Spinal cord (tissue), 10 donors: ENCODE measurements at places on chromosomes 16 and 17.

DNA sequence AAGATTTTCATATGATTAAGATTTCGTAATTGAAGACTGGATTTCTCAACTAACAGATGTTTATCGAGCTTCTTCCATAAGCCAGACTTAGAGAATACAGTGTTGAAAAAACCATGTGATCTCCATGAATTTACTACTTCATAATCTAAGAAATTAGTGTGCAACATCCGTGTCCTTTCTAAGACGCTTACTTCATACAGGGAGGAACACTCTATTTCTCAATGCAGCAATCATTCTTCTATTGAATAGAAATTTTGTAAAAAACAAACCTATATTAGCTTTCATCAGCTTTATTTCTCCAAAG is 946.3 kb downstream of the KCNJ2 start:
- DNase-seq, result no peak

DNA sequence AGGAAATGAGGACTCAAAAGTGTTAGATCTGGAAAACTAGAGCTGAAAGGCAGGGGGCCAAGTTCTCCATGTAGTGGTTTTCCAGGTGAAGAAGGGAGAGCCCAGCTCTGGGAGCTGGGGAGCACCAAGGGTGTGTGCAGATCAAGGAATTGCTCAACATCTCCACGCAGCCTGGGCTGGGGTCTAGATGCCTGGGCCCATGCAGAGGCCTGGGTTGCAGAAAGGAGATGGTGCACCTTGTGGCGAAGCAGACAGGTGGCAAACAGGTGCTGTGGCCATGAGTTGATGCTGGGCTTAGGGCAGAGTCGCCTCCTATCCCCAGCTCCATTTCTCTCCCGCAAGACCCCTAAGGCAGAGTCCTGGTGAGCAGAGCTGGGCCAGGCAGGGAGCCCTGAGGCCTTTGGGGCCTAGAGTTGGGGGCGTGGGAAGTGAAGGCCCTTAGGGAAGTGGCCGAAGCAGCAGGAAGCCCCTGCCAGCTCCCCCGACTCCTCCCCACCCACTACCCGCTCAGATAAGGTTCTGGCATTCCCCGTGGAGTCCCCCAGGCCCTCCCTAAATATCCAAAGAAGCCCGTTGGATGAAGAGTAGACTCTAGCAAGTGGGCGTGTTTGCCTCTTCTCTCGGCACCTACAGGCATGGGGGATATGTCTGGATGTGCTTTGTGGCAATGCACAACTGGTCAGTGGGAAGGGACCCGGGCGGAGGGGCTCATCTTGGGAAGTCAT is 777 bp downstream of the FOXN1 start:
- no peak for DNase-seq

GRCh38 chr16:20976576-20976975 is 76.0 kb downstream of the LYRM1 start:
- no peak for DNase-seq

DNA sequence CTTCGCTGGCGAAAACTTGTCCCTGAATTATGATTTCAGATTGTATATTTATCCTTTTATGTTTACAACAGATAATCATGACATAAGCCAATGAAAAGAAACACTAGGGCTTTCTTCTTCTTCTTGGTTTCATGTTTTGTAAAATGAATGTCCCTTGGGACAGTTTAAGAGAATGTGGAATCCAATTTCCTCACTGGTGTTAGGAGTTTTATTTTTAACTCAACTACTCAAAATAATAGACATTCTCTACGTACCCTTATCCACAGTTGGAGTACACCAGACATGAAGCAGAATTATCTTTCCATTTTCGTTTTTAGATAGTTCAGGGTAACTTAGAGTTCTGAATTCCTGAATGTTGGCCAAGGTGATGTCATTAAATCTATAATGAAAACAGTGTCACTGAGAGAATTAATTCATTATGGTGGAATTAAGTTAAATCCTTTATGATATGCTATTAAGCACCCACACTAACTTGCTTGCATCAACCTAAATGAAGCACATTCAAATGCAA is 43.4 kb downstream of the IRX6 start:
- no peak for DNase-seq

- no peak for DNase-seq
Observed at GRCh38 chr16:28491230-28491969, 474 bp downstream of the CLN3 start.

DNA sequence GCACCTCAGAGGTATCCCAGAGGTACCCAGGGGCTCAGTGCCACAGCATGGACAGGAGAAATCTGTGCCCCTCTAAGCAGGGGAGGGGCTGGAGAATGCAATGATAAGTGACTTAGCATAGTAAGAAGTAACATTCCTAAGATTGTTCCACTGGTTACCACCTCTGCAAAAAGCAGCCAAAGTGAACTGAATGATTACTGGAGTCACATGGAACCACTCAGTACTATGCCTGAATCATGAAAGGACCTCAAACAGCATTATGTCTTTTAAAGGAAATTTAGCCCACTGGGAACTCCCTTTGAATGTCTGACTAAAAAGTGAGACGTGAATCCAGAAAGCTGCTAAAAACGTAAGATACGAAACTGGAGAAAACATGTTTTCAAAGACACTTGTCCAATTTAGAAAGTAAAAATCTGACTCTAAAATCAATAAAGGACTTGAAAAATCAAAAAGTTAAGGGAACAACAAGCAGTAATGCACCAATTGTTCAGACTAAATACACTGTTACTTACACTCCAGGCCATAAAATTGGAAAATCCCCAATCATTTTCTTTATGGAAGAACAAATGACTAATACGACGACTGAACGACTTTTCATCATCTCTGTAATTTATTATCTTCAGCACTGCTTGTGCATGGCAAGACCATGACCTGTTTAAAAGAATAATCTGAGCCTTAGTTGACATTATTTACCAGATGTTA is 38.6 kb downstream of the LITAFD start:
- no peak for DNase-seq

GRCh38 chr17:50816771-50817751 is 18.3 kb upstream of the WFIKKN2 start:
- DNase-seq, result no peak

DNA sequence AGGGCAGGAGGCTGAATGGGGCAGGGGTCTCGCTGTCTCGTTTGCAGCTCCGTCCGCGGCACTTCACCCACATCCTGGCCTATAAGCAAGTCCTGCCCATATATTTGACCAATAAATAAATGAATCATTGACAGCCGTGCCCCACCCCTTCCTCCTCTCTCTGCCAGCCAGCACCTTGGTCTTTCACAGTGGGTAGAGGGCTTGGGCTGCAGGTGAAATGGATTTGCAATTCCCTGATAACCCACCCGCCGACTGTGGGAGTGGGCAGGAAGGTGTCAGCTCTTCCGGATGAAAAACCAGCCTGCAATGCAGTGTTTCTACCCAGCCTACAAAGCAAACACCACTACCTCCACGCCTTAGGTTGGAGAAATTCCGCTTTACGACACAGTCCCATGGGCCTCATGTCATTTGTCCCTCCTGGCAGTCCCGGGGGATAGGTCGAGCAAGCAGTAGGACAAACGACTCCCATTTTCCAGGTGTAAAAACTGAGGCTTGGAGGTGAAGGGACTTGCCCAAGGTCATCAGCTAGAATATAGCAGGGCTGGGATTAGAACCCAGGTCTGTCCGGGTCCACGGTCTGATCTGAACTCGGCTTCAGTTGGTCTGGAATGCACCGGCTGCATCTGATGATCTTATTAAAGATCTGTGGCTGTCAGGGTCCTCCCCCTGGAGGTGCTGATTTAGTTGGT is 79.0 kb downstream of the ABCC1 start:
- no peak for DNase-seq

GRCh38 chr17:82414548-82415281 is 3.4 kb upstream of the HEXD start:
- peak; percentile 59 for DNase-seq

DNA sequence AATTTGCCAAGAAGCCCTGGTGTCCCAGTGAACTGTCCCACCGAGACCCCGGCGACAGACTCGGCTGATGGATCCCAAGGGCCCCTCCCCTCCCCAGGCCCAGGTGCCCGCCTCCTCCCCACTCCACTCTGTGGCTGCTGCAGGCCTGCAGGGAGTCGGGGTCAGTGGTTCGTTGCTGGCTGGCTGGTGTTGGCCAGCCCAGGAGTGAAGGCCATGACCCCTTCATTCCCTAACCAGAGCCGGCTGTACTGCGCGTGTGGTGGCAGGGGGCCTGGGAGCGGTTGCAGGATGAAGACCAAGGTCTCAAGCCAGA is 9.2 kb upstream of the TBX2 start:
- no peak for DNase-seq

DNA sequence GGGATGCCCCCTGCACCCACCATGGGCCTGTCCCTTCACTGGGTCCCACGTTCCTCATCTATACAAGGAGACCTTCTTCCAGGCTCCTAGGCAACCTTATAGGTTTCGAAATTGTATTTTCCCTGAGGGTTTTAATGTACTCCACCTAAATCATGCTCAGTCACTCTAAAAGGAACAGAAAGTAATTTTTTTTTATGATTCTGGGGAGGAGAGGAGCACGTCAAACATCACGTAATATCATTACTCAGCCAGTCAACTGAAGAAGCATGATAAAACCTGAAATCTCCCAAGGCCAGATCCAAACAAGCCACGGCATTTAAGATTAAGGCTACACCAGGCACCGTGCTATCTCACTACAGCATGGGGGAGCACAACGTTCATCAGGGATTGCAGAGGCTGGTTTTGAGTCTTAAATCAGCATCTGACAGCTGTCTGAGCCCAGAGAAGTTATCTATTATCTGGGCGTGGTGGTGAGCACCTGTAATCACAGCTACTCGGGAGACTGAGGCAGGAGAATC is 3.9 kb upstream of the TMEM114 start:
- DNase-seq, result no peak

DNA sequence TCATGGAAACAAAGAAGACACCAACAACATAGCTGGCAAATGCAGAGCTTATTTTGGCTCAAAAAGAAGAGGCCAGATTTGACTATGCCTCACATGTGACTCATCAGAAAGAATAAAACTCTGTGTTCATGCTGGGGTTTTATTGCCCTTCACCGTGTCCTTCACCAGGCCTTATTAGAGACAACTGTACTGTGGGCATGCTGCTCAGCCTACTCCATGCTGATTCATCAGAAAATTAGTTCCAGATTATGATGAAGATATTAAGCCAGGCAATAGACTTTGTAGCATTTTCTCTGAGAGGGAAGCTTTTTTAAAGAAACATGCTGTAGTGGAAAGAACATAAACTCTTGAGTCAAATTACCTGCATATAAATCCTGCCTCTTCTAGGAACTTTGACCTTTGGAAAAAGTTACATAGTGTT is 89.8 kb downstream of the CYB561 start:
- no peak for DNase-seq

GRCh38 chr17:61422116-61422799 is 22.6 kb downstream of the TBX2 start:
- no peak for DNase-seq

GRCh38 chr17:601926-602303 is 112.7 kb downstream of the VPS53 start:
- DNase-seq, result no peak

DNA sequence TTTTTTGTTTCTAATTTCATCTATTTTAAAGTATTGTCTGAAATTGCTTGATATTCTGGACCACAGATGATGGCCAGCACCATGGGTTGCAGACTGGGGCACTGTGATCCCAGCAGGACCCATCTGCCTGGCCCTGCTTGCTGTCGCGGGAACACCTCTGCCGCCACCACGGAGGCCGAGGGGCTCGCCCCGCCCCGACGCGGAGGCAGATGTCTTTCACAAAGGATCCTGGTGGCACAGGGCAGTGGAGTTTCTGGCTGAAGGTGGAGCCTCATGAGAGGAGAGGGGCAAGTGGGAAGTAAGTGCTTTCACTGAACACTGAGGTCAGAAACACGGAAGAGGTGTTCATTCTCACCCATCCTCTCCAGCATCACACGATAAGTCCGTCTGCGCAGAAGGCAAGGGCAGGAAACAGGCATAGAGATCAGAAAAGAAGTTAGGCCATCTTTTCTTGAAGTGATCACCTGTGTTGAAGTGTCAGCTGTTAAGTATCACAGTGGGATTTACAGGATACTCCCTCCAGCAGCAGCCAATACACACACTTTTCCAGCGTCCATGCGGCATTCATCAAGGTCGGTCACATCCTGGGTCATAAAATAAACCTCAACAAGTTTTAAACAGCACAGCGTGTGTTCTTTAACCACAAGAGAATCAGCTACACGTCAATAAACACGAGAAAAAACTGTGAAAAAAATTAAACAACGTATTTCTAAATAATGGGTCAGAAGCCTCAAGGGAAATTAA is 194.5 kb downstream of the RPTOR start:
- DNase-seq, result no peak

DNA sequence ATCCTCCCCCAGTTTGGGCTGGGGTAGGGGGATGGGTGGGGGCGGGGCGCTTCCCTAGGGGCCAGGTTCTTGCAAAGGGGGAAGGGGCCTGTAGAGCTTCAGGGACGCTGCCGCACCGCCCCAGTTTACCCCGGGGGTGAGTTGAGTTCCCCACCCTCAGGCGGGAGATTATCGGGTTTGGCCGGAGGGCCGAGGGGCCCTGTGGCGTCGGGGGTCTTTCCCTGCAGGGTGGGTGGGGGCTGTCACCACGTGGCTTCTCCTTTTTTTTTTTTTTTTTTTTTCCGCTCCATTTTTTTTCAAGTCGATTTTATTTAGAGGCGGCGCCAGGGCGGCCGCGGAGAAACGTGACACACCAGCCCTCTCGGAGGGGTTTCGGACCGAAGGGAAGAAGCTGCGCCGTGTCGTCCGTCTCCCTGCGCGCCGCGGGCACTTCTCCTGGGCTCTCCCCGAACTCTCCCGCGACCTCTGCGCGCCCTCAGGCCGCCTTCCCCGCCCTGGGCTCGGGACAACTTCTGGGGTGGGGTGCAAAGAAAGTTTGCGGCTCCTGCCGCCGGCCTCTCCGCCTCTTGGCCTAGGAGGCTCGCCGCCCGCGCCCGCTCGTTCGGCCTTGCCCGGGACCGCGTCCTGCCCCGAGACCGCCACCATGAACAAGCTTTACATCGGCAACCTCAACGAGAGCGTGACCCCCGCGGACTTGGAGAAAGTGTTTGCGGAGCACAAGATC is at the start of gene IGF2BP1:
Gene IGF2BP1 (plus strand): TSS at position 283 of the 724 bp plus-strand sequence. CDS start 361 bp downstream, at position 644.
- DNase-seq, result no peak

GRCh38 chr16:9192746-9193145 is 101.3 kb downstream of the HAPSTR1 start:
- no peak for DNase-seq

- DNase-seq, result no peak
Observed at GRCh38 chr17:35214631-35215273, 20.6 kb upstream of the SLC35G3 start.

DNA sequence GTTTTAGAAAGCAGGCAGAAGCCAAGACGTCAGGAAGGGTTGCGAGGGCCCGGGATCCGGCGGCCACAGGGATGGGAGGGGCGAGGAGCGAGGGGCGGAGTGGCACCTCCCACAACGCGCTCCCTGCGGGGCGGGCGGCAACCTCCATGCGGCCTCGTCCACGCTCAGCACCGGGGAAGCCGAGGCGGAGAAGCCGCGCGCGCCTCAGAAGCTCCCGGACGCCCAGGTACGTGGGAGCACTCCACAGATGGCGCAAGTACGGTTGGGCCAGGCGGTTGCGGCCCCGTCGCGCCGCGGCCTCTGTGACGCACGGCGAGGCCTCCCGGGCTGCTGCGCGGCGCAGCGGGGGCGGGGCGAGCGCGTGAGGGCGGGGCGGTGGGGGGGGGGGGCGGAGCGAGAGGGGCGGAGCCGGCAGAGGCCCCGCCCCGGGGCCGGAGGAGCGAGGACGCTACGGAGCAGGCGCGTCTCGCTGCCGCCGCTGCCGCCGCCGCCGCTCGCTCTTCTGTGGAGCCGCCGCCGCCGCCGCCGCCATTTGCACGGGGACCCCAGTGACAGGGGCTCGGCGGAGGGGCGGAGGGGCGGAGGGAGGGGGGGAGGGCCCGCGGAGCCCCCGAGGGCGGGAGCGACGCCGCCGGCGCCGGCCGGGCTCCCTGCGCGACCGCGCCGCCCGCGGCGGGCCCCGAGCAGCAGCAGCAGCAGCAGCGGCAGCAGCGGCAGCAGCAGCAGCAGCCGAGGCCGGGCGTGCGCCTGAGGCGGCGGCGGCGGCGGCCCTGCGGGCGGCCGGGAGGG is at the start of gene TENT4B:
Gene TENT4B (plus strand): TSS at position 500 of the 789 bp plus-strand sequence. CDS start 316 bp downstream, outside the sequence.
- peak; percentile 58 for DNase-seq
